ENCODE measurements at places on chromosomes 4 and X.

DNA sequence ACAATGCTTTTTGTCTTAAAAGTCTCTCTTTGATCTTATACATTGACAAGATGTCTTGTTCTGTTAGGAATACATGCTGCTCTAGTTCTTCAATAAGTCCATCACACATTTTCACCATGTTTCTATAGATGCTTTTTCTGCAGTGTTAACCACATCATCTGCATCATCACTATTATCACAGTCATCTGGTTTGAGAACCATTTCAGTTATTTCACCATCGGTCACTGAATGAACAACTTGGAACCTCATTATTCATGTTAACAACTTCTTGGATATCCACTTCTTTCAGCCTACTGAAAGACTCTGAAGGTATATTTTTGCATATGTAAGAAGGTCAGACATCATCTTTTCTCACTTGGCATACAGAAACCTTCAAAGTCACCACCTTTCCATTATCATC is 975.2 kb downstream of the STIM2 start:
- DNase-seq, result no peak

DNA sequence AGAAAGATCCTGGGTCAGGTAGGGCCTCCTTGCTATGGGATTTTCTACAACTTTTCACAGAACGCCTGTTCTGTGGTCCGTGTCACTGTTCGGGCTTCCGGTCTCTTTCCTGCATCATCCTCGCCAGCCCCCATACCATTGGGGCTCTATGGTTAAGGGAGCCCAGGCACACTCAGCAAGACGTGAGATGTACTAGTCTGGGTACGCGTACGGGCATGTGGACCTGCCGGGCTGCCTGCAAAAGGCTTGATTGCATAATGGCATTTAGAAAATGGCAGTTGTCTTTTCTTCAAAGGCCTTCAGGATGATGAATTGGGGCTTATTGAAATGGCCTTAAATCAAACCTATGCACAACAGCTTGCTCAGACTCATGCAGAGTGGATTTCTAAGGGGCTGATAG is 86.7 kb downstream of the CNGA2 start:
- DNase-seq, result no peak

GRCh38 chr4:2356123-2357069 is 62.0 kb downstream of the ZFYVE28 start:
- DNase-seq, result no peak

- peak; percentile 99 for DNase-seq
These were observed at the start of gene SCOC for GRCh38 chr4:140373328-140374129. TSS of gene SCOC (plus strand) at chr4:140373646. CDS start at chr4:140379171, 5,525 bp downstream.

DNA sequence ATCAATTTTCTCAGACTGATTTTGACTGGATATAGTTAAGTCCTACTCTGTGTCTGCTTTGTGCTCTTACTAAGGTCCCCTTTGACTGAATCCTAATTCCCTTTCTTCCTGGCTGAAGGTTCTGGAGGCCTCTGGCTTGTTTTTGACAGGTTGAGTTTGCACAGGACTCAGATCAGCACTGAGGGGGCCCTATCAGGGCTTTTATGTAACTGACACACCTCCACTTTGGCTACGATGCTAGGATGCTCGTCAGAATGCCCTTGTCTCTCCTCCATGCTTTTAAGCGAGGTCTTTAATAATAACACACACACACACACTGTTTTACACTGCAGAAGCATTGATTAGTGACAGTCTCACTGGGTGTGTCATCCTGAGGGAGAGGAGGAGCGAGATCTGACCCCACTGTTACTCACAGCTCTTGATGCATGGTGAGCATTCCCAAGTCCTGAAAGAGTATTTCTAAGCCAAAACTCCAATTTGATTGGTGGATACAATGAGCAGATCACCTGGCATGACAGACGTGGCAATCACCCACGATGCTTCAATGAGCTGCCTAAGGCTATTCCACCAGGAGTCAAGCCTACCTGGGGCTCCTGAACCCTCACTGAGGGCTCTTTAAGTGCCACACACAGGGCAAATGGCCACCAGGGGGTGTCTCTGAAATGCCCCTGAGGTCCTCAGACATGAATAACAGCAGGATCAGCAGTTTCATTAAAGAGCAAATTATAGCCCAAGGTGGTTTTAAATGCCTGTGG is 130.4 kb upstream of the CPEB2 start:
- no peak for DNase-seq

DNA sequence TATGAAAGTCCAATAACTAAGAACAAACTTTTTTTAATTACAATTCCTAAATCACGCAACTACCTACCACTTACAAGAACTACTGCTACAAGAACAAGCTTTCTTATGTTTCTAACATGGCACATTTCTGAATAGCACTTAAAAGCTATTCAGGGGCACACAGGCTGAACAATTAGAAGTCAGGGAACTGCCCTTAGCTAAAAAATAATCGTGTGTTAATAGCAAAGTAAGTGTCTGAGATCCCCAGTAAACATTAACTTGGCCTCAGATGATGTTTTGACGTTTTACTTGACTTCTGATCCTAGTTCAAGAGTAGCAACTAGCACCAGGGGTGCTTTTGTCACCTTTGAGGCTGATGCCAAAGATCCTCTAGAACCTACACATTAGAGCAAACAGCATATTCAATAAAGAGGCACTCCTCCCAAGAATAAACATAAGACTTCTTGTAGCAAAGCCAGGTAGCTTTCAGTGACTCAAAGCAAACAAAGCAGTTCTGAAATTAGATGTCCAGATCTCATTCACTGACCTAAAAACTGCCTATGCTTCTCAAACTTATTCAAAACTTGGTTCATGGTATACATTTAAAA is 16.2 kb downstream of the SPOCK3 start:
- DNase-seq, result no peak

- DNase-seq, result no peak
These were observed 11.4 kb downstream of the RNF150 start for GRCh38 chr4:141121768-141122454.

DNA sequence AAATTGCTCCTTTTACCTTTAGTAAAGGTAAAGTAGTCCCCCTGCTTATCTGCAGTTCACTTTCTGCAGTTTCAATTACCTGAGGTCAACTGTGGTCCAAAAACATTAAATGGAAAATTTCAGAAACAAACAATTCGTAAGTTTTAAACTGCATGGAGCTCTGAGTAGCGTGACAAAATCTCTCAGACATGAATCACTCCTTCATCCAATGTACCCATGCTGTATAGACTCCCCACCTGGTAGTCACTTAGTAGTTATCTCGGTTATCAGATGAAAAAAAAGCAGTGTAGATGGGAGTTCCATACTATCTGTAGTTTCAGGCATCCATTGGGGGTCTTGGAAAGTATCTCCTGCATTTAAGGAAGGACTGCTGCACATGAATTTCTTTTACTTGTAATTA is 7.7 kb downstream of the UNC5C start:
- no peak for DNase-seq

- no peak for DNase-seq
These were observed 441.7 kb upstream of the SLIT2 start for GRCh38 chr4:19809989-19810388.

- no peak for DNase-seq
These were observed 20.4 kb downstream of the DOK7 start for GRCh38 chr4:3483471-3483921.

- peak; percentile 71 for DNase-seq
These were observed 21.1 kb downstream of the RBM10 start for GRCh38 chrX:47166126-47166525.

- DNase-seq, result peak; percentile 78
These were observed 188.4 kb upstream of the TBC1D9 start for GRCh38 chr4:140944572-140944971.

GRCh38 chr4:161404346-161405110 is 759.3 kb downstream of the FSTL5 start:
- DNase-seq, result peak; percentile 30

GRCh38 chr4:183626168-183626567 is 32.8 kb downstream of the RWDD4 start:
- no peak for DNase-seq

GRCh38 chr4:88202443-88202842 is 44.0 kb upstream of the ABCG2 start:
- no peak for DNase-seq

GRCh38 chrX:110015032-110015431 is 12.1 kb downstream of the TMEM164 start:
- DNase-seq, result peak; percentile 14

DNA sequence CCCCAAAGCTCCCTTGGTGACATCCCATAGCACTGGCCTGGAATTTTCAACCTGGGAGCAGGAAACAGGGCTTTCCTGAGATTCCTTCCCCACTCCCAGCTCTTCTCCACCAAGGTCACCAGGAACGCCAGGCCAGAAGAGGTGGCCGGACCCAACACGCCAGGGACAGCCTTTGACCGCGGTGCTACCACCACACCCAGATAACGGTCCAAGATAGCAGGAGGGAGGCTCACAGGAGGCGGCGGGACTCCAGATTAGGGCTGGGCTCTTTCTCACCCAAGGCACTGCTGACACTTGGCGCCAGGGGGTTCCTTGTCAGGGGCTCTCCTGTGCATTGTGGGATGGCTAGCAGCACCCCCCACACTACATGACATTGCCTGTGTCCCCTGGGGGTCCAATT is 22.9 kb downstream of the ZFYVE28 start:
- no peak for DNase-seq

DNA sequence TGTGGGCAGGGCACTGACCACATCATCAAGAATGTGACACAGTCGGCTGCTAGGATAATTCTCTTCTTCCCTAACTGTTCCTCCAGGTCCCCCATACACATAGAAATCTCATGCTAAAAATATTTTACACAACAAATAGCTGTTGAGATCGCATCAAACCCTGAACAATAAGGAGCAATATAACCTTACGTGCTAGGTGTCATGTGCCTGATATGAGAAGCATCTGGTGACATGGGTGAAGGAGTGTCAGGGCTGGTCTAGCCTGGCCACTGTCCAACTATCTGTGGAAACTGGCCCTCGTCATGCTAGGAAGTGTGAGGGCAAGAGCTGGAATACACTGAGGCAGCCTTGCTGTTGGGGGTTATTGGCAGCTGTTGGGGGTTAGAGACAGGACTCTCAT is 167.3 kb upstream of the PGRMC2 start:
- no peak for DNase-seq

All from choroid plexus epithelial cell (primary cell).